Occipital lobe (tissue), 3 donors: ENCODE measurements at places on chromosomes 5 and 9. TPM values are rescaled to one million over a fixed set of nuclear protein-coding genes. Genes with fewer than 3 reads are reported as not detected.

PLAC8L1 gene
- not detected for total RNA-seq

HAVCR1 gene
- 0.31 TPM for total RNA-seq

NAIP gene
- 15.9 TPM for total RNA-seq

EXD3 gene
- 14.2 TPM for total RNA-seq

GDA gene
- 32.8 TPM for total RNA-seq

MRRF gene
- total RNA-seq = 26.2 TPM

RANBP17 gene
- 212 TPM for total RNA-seq

DNA sequence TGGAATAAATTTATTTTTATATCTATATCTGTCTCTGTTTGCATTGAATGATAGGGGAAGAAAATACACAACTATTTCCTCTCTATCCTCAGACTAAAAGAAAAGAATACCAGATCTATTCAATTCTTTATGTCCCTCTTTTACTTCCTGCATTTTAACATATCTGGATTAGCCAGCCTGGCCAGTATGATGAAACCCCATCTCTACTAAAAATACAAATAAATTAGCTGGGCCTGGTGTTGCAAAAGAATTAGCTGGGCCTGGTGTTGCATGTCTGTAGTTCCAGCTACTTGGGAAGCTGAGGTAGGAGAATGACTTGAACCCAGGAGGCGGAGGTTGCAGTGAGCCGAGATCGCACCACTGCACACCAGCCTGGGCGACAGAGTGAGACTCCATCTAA is 182.0 kb downstream of the LURAP1L start:
- DNase-seq = no peak

DNA sequence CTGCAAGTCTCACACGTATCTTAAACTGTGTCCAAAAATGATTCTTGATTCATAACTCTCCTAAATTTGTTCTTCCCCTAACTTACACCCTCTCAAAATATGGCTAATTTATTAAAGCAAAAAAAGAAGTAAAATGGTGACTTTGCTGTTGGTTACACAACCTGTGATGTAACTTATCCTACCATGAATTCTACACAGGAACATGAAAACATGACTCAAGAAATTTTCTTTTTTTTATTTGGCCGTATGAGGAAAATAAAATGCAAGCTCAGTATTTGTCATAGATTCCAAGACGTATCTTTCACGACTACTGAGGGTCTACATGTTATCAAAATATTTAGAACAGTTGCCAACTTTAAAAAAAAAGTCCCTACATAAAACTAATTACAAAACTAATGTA is 9.2 kb downstream of the LIFR start:
- DNase-seq = no peak

- no peak for DNase-seq
Observed at GRCh38 chr9:21060919-21061561, 16.7 kb downstream of the IFNB1 start.

GRCh38 chr9:136244122-136244968 is 1.3 kb downstream of the QSOX2 start:
- no peak for DNase-seq

GRCh38 chr9:752681-753200 is 88.8 kb upstream of the DMRT1 start:
- DNase-seq = no peak

GRCh38 chr9:17695482-17695881 is 116.6 kb downstream of the SH3GL2 start:
- DNase-seq = no peak
